ENCODE measurements at places on chromosomes 2 and 18. TPM values are rescaled to one million over a fixed set of nuclear protein-coding genes. Genes with fewer than 3 reads are reported as not detected.

- DNase-seq, result no peak
Measured at GRCh38 chr2:72081451-72081850, 66.2 kb downstream of the CYP26B1 start.

DNA sequence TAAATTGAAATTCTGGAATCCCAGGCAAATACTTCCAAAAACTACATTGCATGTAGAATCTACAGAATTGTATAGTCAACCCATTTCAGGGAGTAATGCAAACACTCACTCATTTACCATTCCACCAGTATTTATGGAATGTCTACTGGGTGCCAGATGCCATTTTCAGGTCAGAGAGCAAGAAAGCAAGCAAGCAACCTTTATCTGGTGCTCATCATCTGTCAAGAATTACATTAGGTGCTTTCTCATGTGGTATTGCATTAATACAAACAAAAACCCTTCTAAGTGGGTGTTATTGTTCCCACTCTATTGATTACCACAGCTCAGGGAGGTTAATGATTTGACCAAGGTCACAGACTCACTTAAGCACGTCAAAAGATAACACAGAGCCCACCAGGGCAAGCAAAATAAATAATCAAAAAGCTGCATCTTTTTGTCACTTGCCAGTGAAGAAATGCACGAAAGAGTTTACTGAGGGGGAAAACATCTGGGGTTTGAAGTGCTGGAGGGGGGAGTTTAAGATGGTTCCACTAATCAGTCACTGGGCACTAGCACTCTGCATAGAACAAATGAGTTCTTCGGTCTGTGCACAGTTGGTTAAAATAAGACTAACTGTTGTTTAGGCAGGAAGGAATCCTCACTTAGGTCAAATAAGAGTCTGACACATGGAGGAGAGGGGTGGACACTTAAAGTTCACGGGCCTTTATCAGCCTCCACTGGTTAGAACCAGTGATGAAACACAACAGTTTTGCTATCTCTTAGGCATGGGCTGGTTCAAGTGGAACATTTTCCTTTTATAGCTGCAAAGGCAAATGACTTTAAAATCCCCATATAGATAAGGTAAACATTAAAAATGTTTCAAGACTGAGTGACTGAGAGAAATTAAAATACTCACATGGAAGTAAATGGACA is 208.8 kb downstream of the CDH2 start:
- peak; percentile 59 for DNase-seq

GRCh38 chr2:12721566-12722446 is 5.1 kb downstream of the TRIB2 start:
- DNase-seq, result peak; percentile 32

DNA sequence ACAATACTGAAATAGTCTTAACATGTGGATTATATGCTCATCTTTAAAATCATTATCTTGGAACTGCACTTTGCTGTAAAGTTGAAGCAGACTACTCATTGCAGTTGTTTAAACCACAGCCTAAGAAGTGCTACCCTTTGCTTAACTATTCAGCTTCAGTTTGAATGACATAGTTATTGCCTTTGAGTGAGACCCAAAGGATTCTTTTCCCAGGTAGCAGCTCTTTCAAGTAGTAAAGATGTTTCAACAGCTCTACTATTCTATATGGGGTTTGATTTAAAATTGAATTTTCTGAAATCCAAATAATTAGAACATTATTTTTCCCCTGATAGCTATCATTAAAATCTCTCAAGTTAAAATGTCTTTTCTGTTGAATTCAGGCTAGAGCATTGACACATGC is 1.1 kb downstream of the SCG2 start:
- DNase-seq, result no peak

DNA sequence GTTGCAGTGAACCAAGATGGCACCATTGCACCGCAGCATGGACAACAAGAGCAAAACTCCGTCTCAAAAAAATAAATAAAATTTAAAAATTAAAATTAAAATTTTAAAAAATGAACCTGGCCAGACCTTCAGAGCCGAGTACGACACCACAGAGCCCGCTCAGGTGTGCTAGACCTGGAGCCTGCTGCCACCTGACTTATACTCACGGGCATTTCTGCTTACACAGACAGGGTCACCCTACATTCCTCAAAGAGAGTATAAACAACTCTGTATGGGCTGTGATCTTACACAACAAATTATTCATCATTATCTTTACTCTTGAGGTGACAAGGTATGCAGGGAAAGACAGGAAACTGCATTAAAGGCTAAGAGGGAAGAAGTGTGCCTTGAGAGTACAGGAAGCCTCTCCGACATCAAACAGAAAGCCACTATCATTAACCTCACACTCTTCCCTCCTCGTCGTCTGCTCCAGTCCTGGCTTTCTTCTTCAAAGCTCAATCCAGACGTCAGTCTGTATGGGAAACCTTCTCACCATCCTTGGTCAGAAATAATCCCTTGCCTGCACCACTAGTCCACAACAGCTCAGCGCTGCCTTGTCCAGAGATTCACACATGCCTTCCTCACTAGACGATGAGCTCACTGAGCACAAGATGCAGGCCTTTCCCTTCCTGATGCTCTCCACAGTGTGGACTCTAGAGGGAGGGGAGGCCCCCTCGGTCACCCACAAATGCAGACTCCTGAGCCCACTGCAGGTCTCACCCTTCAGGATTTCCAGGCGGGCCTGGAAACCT is 56.2 kb downstream of the UXS1 start:
- DNase-seq, result no peak

DNA sequence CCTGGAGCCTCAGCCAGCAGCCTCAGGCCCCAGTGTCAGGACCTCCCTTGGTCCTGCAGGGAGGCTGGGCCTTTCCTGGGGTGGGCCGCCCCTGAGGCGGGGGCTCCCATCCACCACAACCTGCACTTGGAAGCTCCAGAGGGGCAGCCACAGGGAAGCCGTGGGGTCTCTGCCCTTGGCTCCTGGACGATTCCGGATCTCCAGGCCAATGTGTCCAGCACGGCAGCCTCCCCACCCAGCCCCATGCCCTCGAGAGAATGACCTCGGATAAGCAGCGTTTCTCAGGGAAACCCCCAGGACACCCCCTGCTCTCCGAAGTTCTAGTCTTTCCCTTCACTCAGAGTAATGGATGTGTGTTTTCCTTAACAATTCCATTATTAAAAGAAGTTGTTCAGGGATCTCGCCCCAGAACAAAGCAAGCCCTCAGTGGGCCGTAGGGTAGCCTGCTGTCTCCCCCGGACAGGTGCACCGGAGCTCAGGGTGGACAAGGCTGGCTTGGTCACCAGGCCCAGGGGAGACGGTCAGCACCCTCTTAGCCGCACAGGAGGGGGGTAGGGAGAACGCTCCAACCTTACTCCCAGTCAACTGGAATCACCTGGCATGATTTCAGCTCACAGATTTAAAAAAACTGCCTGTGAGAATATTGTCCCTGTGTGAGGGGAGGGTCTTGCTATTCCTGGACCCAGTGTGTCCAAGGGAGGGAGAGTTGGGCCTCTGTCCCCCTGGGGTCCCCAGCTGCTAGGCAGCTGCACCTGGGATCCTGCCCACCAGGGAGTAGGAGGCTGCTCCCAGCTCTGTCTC is 72.2 kb upstream of the OTOS start:
- DNase-seq, result no peak

- DNase-seq, result no peak
Measured at GRCh38 chr2:3451169-3451568, 68.2 kb downstream of the ADI1 start.

Gene MTX2
- 16.8 TPM for total RNA-seq
